ENCODE measurements at places on chromosomes 7 and 10. TPM values are rescaled to one million over a fixed set of nuclear protein-coding genes. Genes with fewer than 3 reads are reported as not detected.
A peak's percentile ranks its signal among the peaks of the same experiment; 100 is the strongest.

Gene TMEM72
- 0.27 TPM for total RNA-seq

Gene PRF1
- total RNA-seq, result 4.6 TPM

Gene MYPN
- total RNA-seq, result 110 TPM

Gene DMBT1
- total RNA-seq, result not detected

Gene TLL2
- total RNA-seq, result 1.5 TPM

Gene PRR15
- total RNA-seq, result 1.3 TPM

Gene MACC1
- 0.06 TPM for total RNA-seq

Gene FAM25C
- total RNA-seq, result not detected

DNA sequence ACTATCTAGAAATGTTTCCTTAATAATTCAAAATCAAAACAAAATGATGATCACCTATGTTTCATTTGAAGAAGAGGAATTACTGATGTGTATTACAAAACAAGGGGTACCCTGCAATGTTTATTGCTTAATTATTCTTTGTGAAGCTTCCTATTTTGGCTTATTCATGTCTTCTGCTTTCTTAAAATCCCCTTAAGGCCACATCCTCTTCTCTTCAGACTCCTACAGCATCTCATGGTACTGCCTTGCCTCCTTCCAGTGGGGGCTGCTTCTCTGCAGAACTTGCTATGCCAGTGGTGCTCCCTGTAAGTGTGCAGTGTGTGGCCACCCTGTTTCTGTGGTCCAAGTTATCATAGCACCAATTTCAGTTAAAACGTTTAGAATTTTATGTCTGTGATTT is 35.0 kb downstream of the CCDC146 start:
- DNase-seq, result no peak

- DNase-seq, result no peak
Observed at GRCh38 chr10:120719333-120719732, 131.8 kb upstream of the WDR11 start.

- no peak for DNase-seq
Observed at GRCh38 chr7:30760514-30761213, 8.7 kb downstream of the INMT start.

GRCh38 chr7:99380032-99380822 is 5.7 kb downstream of the ARPC1B start:
- peak; percentile 61 for DNase-seq

DNA sequence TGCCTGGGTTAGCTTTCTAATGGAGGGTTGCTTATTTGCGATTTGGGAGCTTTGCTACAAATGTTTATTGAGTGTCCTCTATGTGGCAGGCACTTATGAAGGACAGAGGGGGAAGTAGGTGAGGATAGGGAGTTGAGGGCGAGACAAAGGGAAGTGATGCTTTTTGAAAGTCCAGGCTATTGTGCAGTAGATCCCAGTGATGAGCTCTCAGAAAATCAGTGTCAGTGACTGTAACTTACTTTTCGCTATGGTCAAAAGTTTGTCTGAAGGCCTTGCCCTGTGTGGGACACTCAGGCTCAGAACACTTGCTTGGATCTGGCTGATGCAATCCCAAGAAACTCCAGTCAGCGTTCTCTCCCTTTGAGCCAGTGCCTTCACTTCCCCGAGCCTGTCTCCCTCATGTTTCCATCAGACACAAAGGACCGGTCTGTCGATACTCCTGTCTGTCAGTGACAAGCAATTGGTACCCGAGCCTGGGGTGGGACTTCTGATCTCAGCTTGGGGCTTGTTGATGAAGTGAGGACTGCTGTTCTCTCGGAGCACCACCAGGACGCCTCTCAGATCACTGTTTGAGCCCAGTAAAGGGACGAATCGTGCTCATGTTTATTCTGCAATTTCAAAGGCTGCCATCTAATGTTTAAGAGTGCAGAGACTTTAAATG is 63.1 kb upstream of the SORCS3 start:
- no peak for DNase-seq

DNA sequence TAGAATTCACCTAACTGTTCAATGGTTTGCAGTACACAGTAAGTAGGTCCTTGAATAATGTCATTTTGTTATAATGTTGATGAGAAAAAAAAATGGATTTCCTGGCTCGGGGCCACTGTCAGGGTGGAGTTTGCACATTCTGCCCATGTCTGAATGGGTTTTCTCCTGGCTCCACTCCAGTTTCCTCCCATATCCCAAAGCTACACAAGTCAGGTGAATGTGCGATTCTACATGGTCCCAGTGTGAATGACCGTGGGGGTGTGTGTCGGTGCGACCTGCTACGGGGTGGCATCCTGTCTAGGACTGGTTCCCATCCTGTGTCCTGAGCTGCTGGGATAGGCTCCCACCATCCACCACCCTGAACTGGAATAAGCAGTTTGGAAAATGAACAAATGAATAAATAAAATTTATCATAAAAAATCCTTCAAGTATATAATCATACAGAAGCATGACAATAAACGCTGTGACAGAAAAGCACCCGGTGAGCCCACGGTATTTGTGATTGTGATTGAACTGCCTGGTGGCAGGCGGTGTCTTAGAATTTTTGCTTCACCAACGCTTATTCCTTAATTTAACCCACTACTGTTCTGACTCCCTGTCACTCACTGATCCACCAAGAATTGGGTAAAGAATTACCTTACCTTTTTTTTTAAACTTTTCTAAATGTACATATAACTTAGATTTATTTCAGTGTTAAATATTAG is 114.1 kb downstream of the ICA1 start:
- no peak for DNase-seq

- DNase-seq, result no peak
Observed at GRCh38 chr10:62691336-62691735, 113.2 kb upstream of the ADO start.

DNA sequence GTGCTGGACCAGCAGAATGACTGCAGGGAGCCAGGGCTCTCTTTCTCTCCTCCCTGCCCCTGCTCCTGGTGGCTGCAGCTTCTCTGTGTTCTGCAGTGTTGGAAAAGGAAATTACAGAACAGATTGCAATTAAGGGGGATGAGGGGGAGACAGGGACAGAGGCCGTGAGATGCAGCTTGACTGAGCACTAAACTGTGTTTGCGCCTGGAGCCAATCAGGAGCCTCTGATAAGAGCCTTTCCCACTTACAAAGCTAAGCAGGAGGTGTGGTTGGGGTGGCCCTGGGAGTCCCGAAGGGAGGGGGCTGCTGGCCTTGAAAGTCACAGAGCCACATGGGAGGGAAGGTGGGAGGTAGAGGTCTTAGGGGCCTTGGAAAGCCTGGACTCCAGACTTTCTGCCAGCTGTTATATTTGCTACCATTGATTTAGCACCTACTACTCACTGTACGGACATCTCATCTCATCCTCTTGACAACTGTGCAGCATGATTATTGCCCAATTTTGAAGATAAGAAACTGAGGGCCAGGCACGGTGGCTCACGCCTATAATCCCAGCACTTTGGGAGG is 26.7 kb downstream of the TRIM8 start:
- no peak for DNase-seq

DNA sequence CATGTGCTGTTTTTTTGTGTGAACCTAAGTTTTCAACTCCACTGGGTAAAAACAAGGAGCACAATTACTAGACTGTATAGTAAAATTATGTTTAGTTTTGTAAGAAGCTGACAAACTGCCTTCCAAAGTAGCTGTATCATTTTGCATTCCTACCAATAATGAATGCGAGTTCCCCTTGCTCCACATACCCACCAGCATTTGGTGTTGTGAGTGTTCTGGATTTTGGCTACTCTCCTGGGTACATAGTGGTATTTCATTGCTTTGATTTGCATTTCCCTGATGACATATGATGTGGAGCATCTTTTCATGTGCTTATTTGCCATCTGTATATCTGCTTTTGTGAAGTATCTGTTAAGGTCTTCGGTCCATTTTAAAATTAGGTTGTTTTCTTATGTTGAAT is 178.2 kb downstream of the HIBADH start:
- no peak for DNase-seq

DNA sequence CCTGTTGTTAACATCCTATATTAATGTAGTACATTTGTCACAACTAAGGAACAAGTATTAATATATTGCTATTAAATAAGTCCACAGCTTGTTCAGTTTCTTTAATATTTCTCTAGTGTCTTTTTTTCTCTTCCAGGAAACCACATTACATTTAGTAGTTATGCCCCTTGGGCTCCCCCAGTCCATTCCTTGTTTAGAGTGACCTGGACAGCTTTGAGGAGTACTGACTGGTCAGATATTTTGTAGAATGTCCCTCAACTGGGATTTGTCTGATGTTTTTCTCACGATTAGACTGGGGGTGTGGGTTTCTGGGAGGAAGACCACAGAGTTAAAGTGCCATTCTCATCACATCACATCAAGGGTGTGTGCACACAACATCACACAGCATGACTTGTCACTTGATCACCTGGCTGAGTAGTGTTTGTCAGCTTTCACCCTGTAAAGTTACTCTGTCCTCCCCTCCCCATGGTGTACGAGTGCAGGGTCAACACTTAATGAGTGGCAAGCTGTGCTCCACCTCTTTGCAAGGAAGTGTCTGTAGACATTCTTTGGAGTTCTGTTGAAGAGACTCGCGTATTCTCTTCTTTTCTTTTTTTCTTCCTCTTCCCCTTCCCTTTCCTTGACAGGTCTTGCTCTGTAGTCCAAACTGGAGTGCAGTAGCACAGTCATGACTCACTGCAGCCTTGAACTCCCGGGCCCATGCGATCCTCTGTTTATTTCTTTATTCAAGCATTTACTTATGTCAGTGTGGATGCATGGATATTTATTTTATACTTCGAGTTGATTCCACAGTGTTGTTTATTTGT is 10.2 kb downstream of the LMTK2 start:
- no peak for DNase-seq

DNA sequence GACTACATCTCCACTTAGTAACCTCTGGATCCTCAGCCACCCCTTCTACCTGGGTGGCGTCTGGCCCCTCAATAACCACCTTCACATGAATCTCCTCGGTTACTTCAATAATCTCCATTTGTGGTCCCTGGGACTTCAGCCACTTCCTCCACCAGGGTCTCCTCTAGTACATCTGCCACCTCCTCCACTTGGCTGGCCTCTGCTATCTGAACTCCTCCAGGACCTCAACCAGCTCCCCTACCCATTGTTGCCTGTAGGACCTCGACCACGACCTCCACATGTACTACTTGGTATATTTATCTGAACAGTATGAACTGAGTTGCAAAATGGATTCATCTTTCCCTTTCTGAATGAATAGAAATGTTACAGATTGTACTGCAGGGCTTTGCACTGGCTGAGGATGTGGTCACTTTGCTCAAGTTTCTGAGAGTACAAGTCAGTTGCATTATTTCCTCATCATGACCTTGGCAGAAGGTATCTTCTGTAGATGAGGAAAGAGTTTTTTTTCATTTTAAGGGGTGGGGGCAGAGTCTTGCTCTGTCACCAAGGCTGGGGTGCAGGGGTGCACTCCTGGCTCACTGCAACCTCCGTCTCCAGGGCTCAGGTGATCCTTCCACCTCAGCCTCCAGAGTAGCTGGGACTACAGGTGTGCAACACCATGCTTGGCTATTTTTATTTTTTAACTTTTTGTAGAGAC is 36.0 kb downstream of the MAT1A start:
- no peak for DNase-seq

DNA sequence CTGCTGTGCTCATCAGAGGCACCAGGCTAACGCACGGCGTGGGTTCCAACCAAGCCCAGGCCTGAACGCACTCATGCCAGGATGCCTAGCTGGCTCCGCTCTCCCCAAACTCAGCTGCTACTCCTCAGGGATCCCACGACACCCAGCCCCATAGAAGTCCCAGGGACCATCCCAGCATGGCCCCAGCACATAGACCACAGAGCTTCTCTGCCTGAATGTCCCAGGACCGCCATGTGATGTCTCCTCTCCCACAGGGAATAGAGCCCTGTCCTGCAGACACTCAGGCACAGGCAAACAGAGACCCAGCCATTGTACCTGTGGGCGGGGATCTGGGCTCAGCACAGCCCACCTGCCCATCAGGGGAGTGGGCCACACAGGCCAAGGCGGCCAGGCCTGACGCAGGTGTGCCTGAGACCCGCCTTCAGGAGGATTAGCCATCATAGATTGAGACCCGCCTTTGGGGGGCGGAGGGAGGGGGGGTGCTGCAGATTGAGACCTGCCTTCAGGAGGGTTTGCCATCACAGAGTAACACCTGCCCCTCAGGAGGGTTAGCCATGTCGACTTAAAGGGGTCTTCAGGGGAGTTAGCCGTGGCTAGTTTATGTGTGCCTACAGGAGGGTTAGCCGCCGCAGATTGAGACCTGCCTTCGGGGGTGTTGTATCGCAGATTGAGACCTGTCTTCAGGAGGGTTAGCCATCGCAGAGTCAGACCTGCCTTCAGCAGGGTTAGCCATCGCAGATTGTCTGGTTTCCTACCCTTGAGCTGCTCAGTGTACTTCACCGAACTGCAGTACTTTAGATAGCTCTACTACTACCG is 29.0 kb downstream of the RASGEF1A start:
- peak; percentile 7 for DNase-seq

DNA sequence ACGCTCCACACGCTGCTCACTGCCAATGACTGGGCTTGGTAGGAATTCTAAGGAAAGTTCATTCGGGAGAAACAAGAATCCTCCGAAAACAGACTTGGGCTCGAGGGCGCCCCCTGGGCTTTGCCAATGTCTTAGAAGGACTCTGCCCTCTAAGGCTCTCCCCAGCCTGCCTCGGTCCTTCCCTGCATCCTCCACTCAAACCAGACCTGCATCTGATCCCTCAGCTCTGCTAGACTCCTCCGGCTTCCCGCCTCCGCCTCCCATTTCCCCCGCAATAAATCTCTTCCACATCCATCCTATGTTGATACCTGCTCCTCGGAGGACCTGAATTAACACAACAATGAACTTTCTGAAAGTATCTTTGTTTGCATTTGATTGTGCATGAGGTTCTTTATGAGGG is 177.6 kb downstream of the PLPP4 start:
- DNase-seq, result no peak

- DNase-seq, result no peak
Observed at GRCh38 chr10:48935577-48935976, 4.1 kb downstream of the LRRC18 start.

GRCh38 chr7:107726356-107727130 is 17.4 kb upstream of the CBLL1 start:
- no peak for DNase-seq

DNA sequence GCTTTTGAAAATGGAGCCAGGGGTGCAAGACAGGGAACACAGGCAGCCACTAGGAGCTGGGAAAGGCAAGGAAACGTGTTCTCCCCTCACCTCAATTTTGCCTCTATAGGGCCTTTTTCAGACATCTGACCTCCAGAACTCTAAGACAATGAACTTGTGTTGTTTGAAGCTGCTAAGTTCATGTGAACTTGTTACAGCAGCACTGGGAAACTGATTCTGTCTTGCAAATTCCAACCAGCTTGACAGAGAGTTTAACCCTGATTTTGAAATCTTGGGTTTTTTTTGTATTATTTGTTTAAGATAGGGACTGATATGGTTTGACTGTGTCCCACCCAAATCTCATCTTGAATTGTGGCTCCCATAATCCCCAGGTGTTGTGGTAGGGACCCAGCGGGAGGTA is 852.9 kb downstream of the LRMDA start:
- DNase-seq, result no peak

DNA sequence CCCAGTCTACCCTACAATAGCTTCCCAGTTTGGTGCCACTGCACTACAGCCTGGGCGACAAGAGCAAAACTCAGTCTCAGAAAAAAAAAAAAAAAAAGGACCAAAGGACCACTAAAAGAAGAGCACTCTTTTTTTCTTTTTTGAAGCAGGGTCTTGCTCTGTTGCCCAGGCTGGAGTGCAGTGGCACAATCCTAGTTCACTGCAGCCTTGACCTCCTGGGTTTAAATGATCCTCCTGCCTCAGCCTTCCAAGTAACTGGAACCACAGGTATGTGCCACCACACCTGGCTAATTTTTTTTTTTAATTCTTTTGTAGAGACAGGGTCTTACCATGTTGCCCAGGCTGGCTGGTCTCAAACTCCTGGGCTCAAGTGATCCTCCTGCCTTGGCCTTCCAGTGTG is 14.0 kb downstream of the PLAU start:
- DNase-seq, result no peak

Measured in left cardiac atrium (tissue), 4 donors.